ENCODE measurements at places on chromosomes 3 and 15.

- DNase-seq: no peak
These were observed 67.6 kb downstream of the TP63 start for GRCh38 chr3:189698811-189699210.

- DNase-seq: no peak
These were observed 292.9 kb upstream of the NR2F2 start for GRCh38 chr15:96037584-96037983.

- no peak for DNase-seq
These were observed 26.0 kb downstream of the RPN1 start for GRCh38 chr3:128624526-128625138.

DNA sequence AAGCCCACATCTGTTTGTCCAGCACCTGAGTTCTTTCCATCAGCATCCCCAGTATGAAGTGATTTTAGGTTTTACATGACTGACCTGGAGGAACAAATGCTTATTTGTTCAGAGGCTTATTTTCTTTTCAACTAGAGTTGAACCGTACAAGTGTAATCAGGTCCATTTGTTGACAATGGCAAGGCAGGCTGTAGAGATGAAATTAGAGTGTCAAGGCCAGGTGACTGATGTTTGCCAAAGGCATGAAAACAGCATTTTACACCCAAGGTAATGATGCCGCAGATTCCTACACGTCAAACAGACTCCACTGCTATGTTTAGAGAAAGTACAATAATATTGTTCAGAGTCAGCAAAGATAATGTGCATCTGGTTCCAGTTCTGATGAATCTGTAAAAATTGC, 96.5 kb downstream of the KCNAB1 start:
- no peak for DNase-seq

Measured in CD4-positive, alpha-beta T cell treated with Interleukin-10 for 1 hour (primary cell).